ENCODE measurements at places on chromosomes 3 and 15. TPM values are rescaled to one million over a fixed set of nuclear protein-coding genes. Genes with fewer than 3 reads are reported as not detected.

TAGLN3 gene
- polyA plus RNA-seq = 3.0 TPM

- no peak for DNase-seq
Observed at GRCh38 chr15:31447931-31448634, 121.4 kb downstream of the KLF13 start.

DNA sequence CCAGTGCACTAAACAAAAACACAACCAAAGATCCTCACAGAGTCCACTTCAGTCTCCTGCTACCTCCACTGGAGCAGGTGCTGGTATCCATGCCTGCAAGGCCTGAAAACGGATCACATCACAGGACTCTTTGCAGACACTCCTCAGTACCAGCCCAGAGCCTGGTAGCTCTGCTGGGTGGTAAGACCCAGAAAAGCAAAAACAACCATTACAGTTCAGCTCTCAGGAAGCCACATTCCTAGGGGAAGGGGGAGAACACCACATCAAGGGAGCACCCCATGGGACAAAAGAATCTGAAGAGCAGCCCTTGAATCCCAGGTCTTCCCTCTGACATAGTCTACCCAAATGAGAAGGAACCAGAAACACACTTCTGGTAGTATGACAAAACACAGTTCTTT, 52.5 kb upstream of the PFN2 start:
- DNase-seq = no peak

DNA sequence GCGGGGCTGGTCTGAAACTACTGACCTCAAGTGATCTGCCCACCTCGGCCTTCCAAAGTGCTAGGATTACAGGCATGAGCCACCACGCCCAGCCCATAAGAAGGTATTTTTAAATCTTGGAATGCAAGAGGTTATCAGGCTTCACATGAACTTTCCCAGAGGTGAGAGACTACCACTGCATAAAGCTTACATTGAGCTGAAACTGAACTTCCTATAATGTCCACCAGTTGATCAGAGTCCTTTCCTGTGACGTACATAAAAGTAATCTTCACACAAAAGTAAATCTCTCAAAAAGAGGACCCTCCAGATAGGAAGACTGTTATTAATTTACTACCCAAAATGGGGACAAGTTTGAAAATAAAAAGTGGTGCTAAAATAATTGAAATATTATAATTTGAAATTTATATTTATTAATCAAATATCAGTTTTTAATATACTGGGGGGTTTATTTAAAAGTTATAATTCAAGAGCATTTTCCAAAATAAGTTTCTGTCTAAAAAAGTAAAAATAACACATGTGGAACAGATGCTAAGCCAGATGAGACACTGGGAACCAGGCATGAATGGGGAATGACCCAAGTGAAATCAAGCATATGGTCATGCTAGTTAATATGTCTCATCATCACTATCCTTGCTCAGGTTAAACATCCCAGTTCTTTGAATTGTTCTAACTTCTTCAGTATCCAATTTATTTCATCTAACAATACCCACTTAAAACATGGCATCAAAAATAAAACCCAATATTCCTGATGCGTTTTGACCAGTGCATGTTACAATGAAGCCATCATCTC, 269.9 kb upstream of the UBE2E2 start:
- no peak for DNase-seq

GRCh38 chr3:9316881-9317361, 45.9 kb upstream of the THUMPD3 start:
- peak; percentile 82 for DNase-seq

GRCh38 chr15:72680931-72681330, 5.1 kb downstream of the HIGD2B start:
- DNase-seq = no peak

MRPS11 gene
- 43.6 TPM for polyA plus RNA-seq

SPTBN5 gene
- polyA plus RNA-seq = 1.9 TPM

HYAL1 gene
- 3.3 TPM for polyA plus RNA-seq

DNA sequence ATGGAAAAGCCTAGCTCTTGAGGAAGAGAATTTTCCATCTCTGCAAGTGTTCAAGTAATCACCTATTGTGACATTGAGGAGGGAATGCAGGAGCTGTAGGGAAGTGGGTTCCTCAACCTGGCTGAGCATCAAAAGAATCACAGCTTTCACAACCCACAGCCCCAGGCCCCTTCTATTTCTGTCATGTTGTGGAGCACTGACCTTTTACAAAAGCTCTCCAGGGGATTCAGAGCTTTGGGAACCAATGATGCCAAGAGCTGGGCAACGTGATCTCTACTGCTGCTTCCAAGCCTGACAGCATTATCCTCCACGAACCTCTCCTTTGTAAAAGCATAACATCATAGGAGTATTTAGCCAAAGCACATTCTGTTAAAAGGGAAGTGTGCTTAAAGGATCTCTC, 231.1 kb downstream of the ADAMTS9 start:
- DNase-seq = no peak

DNA sequence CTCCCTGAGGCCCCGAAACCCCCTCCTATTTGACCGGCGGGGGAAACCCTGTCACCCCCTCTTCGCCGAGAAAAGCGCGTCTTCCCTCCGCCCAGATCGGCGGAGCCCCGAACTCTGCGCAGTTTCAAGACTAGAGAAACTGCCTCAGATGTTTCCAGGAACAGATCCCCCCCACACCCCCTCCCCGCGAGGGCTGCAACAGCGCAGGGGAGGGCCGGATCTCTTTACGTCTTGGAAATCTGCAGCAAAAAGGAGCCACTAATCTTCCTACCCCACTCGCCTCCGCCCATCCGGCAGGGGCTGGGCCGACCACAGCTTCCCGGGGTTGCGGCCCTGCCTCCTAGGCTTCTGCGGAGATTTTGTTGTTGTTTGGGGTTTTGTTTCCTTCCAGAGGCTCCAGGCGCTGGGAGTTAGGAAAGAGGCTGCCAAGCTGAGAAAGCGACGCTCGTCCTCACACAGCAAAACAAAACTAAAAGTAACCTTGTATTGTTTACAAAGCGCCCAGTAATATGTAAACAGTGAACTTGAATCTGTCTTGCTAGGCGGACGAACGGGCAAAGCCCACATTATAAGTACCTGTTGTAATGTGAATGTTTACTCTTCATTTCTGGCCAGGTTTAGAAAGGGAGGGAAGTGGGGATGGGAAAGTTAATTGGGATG, 2.2 kb downstream of the FOXB1 start:
- DNase-seq = no peak

- peak; percentile 70 for DNase-seq
Observed at GRCh38 chr3:29144807-29145206, 136.1 kb upstream of the RBMS3 start.

DNA sequence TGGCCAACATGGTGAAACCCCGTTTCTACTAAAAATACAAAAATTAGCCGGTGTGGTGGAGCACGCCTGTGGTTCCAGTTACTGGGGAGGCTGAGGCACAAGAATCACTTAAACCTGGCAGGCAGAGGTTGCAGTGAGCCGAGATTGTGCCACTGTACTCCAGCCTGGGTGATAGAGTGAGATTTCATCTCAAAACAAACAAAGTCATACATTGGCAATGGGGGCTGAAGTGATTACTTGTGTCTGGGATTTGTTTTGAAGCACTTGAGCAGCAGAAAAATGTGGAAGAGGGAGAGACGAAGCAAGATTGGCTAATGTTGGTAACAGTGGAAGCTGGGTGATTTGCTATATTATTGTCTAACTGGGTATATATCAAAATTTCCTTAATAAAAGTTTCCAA, 13.4 kb upstream of the TMEM40 start:
- no peak for DNase-seq

- no peak for DNase-seq
Observed at GRCh38 chr3:109316162-109316730, at the start of gene DPPA2. DPPA2 (minus strand) TSS chr3:109316517; CDS start chr3:109314542, 1,975 bp downstream.

USP4 gene
- polyA plus RNA-seq = 67.9 TPM

DNA sequence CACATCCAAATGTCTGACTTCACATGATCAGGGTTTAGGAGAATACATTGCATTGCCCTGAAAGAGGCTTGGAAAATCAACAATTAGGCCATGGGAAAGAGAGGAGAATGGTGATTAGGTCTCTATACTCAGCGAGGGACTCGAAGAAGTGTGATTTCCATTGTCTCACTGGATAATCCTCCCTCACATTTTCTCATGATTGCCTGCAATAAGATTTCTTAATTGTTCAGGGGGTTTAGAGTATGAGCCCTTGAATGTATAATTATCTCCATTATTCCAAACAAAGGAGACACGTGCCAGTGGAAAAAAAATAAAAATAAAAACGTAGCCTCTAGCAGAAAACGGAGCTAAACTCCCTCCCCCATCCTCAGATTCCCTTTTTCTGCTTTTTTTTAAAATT, 173.2 kb downstream of the TPRG1 start:
- no peak for DNase-seq

GRCh38 chr3:132253262-132253878, 63.8 kb upstream of the ACP3 start:
- DNase-seq = peak; percentile 50

GRCh38 chr3:183560607-183561006, 5.1 kb upstream of the KLHL6 start:
- DNase-seq = no peak

DNA sequence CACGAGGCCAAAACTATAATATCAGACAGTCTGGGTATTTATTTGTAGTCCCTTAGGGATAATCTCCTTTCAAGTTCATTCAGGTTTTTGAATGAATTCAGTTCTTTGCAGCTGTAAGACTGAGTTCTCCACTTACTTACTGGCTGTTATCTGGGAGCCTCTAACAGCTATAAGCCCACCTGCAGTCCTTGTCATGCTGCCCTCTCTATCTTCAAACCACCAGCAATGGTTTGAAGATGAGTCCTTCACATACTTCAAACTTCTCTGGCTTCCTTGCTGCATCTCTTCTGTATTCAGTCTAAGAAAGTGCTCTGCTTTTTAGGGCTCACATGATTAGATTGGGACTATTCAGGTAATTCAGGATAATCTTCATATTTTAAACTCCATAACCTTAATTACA, 154.5 kb upstream of the STT3B start:
- no peak for DNase-seq

SLC12A8 gene
- polyA plus RNA-seq = 1.3 TPM
